Bone marrow (tissue), 2 donors: ENCODE measurements at places on chromosomes 7 and 10.

- DNase-seq = no peak
Measured at GRCh38 chr7:19442016-19442785, 266.6 kb downstream of the POLR1F start.

GRCh38 chr10:129033340-129033739, 433.7 kb upstream of the MGMT start:
- no peak for DNase-seq

DNA sequence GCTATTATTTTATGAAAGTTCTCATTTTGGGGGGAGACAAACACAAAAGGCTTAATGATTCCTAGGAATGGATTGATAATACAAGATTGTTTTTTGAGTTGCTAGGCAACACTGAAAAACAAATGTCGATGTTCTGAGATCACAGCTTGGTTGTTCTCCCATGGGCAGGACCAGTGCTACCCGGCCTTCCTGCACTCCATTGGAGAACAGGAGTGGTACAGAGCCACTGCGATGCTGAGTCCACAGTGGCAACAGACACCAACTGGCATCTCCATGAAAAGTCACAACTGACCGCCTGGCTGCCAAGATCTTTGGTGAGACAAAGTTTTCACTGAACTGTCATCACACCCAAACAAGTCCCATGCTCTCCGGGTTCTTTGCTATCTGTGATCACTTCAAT, 68.9 kb upstream of the NMT2 start:
- no peak for DNase-seq

DNA sequence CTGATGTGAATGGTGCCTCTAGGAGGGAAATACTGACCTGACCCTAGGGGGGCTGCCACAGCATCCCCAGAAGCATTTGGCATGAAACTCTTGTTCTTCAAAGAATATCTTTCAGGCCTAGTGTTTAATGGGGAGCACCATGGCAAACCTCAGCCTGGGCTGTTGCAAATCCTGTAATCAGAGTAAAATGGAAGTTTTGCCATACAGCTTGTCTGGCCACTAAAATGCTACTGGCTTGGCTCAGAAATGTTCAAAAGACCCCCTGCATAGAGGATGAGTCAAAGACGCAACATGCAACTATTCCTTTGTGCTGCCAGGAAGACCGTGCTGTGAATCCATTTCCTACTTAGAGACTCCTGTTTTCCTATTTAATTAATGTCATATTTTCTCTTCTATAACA, 26.7 kb downstream of the HECW1 start:
- no peak for DNase-seq

DNA sequence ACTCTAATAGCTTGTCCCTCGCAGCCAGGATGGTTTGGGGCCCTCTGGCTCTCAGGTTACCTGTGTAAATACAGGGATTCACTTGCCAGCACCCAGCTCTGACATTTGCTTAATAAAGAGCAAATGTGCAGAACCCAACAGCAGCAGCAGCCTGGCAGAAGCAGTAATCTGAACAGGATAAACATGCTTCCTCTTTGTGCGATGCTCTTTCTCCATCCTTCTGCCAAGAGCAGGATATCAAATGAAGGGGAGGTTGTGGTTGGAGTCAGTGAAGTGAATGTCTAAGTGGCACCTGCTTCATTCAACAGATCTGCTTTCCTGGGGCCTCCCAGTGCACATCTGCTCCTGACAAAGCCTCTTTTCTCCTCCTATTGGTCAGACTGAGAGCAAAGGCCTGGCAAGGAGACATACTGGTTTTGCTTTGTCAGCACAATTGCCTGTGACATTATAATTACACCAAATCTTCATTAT, 130.3 kb downstream of the NRF1 start:
- no peak for DNase-seq

GRCh38 chr7:90938371-90938770, 325.9 kb upstream of the FZD1 start:
- no peak for DNase-seq

GRCh38 chr7:94580601-94581000, 71.0 kb downstream of the CASD1 start:
- DNase-seq = no peak

DNA sequence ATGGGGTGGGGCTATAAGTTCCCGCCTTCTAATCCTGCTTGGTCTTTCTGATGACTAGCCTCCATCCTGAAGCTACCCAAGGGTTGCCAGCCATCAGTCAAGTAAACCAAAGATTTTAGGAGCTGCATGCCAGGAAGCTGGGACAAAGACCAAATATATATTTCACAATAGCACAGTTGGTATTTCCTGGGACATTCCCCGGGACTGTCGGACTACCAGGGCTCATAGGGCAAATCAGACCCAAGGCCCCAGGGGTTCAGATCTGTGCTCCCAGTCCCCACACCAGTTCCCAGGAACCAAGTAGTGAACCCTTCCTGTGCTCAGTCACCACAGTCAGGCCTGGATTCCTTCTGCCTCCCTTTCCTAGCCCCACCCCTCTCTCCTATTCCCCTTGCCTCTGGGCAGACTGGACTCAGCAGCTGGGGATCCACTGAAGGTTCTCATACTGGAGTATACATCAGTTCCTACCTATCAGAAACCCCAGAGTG, 5.7 kb upstream of the CXCL12 start:
- no peak for DNase-seq

DNA sequence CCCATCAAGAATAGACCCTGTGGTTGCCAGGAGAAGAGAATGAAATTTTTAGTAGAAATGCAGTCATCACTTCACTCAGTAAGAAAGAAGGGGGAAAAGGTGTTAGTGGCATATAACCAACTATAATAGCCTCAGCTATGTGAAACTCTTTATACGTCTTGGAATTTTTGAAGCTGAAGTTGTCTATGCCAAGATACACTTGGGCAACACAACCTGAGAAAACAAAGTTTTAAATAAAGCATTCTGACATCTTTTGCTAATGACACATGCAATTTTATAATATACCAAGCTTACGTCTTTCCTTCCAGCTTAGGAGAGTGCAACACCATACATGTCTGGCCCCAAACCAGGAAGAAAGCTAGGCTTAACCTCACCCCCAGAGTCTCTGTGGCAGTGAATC, 40.8 kb upstream of the ZNF438 start:
- no peak for DNase-seq

DNA sequence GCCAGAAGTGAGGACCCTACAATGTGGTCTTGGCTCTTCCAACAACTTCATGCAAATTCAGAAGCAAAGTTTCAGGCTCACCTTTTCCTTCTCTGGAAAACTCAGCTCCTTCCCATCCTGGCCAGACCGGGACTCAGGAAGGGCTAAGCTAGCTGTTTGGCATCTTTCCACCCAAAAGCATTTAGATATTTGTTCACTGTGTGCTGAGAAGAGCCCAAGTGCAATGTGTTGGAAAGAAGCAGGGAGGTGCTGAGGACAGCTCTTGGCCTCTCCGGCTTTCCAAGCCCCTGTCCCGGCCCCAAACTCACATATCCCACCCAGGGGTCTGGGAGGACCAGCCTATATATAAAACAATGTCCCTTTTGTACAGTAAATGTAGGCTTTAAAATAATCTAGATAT, 44.5 kb downstream of the MKI67 start:
- DNase-seq = no peak

GRCh38 chr7:144518360-144518759, 114.9 kb upstream of the NOBOX start:
- no peak for DNase-seq

DNA sequence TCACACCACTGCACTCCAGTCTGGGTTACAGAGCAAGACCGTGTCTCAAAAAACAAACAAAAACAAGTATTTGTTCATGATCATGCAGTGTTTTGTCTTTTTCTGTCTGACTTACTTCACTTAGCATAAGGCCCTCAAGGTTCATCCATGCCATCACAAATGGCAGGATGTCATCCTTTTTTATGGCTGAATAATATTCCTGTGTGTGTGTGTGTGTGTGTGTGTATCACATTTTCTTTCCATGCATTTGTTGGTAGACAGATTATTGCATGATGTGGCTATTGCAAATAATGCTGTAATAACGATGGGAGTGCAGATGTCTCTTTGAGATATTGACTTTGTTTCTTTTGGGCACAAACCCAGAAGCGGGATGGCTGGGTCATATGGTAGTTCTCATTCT, 14.3 kb upstream of the MNX1 start:
- no peak for DNase-seq

DNA sequence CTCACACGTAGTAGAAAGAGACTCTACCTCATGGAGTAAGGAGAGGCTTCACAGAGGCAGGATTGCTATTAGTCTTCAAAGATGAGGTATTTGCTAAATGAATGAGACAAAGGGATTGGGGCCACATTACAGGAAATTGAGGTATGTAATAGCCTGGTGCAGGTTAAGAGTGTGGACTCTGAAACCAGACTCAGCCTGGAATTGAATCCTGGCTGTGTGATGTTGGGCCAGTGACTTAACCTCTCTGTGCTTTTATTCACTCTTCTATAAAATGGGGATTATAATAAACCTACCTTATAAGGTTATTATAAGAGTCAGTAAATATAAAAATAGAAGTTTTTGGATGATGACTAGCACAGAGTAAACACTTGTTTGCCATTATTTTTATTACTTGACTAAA, 64.7 kb upstream of the ATRNL1 start:
- DNase-seq = no peak

- DNase-seq = no peak
Measured at GRCh38 chr10:110170142-110170971, 37.0 kb upstream of the MXI1 start.

- no peak for DNase-seq
Measured at GRCh38 chr10:26881600-26882331, 21.0 kb upstream of the ABI1 start.

- DNase-seq = no peak
Measured at GRCh38 chr7:46156853-46157252, 235.8 kb upstream of the IGFBP3 start.

- DNase-seq = no peak
Measured at GRCh38 chr7:138750901-138751464, 46.8 kb upstream of the TMEM213 start.

- DNase-seq = no peak
Measured at GRCh38 chr7:137519181-137519691, 175.7 kb upstream of the PTN start.

DNA sequence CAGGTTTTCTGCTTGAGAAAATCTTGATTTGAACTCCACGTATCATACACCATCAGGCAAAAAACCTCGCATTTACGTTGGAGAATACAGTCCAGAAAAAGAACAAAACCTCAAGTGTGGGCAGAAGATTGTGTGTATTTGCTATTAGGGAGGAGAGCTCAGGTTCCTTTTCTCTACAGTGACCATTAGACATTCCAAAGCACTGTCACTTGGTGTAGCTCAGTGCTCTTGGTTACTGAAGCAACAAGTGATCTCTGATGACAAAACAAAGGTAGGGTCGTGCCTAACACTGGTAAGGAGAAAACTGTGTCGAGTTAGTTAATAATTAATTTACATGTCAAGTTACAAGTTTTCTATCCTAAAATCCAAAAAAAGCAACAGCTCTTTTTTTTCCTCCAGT, 72.6 kb downstream of the C1GALT1 start:
- DNase-seq = no peak

DNA sequence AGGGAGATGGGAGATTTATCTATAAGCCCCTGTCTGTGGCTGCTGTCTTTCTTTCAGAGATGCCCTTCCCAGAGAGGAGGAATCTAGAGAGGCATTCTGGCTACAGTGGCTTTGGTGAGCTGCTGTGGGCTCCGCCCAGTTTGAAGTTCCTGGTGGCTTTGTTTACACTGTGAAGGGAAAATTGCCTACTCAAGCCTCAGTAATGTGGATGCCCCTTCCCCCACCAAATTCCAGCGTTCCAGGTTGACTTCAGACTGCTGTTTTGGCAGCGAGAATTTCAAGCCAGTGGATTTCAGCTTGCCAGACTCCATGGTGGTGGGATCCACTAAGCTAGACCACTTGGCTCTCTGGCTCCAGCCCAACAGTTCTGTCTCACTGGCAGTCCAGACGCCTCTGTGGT, 951.6 kb downstream of the CCSER2 start:
- no peak for DNase-seq

DNA sequence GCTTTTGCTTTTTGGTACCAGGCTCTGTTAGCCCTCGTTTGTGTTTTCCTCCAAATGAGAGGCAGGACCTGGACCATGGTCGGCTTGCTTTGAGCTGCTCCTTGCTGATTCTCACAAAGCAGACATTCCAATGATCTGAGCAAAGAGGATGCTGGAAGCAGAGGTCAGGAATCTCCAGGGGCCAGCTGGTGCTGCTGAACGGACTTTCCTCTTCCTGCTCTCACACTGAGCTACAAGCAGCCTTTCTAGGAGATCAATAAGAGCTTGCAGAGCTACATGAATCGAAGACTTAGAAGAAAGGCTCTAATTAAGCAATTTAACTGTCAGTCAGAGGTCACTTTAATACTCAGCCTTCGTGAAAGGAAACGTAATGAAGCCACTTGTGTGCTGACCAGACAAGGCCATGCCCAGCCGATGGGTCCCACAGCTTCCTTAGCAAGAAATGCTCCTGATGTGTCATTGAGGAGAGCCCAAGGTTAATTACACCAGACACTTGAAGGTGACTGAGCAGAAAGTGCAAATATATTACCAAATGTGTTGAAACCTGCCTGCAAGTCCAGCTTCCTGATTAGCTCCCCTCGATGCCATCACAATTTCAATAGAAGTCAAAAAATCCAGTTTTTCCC, 151.3 kb upstream of the RSU1 start:
- no peak for DNase-seq

DNA sequence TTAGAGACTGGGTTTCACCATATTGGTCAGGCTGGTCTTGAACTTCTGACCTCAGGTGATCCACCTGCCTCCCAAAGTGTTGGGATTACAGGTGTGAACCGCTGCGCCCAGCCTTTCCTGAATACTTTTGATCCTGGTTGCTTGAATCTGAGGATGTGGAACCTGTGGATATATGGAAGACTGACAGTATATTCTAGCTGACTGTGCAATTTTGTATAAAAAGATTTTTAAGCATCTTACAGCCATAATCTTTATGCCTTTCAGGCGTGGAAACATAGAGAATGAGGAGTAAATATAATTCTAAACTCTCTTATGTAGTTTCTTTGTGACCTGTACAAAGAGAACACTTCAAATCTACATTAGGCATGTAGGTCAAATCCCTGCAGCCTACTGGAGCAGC, 16.2 kb downstream of the TSPAN14 start:
- no peak for DNase-seq
